Ascending aorta (tissue), 2 donors: ENCODE measurements at places on chromosomes 16 and 17. TPM values are rescaled to one million over a fixed set of nuclear protein-coding genes. Genes with fewer than 3 reads are reported as not detected.

RPRML gene
- not detected for total RNA-seq

SLC16A13 gene
- 1.5 TPM for total RNA-seq

SMPD3 gene
- total RNA-seq = not detected

DNA sequence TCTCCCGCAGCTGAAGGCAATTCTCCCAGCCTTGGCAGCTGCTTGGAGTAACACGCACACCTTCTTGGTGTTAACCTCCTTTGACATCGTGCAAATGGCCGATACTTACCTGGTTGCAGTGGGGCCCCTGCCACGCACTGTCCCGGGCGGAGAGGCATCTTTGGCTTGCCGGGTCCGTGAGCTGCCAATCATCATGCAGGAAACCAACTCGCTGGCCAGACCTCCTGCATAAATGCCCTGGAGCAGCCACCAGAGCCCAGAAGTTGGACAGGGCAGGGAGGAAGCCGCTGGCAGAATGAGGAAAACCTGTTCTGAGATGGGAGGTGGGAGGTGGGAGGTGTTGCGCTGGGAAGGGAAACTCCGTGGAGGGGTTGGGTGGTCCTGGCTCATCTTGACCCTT is 41.7 kb upstream of the CREBBP start:
- DNase-seq = no peak

- no peak for DNase-seq
Measured at GRCh38 chr17:80126449-80126715, 20.5 kb downstream of the EIF4A3 start.

DNA sequence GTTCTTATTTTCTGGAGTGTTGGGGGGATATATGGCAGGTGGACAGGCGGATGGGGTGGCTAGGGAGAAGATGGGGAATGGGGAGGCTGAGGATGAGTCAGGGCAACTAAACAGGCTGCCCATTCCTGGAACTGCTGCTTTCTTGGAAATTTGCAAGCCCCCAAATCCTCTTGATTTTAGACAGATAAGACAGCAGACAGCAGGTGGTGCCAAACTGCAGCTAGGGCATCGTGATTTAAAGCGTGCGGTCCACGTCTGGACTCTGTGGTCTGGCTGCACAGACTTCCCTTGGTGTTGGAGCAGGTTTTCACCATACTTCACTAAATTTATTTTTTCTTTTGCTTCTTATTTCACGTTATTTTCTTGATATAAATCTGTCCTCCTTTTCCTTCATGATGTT is 10.9 kb upstream of the KRT24 start:
- DNase-seq = no peak
